Activated naive CD8-positive, alpha-beta T cell treated with anti-CD3 and anti-CD28 coated beads for 36 hours (primary cell): ENCODE measurements at places on chromosomes 13 and 19. TPM values are rescaled to one million over a fixed set of nuclear protein-coding genes. Genes with fewer than 3 reads are reported as not detected.

CTXN1 gene
- 0.44 TPM for total RNA-seq

KLK12 gene
- not detected for total RNA-seq

CASP14 gene
- not detected for total RNA-seq

CPB2 gene
- not detected for total RNA-seq

ZSCAN4 gene
- total RNA-seq = 0.14 TPM

FARP1 gene
- 0.48 TPM for total RNA-seq

FGF22 gene
- total RNA-seq = not detected

ZNF418 gene
- total RNA-seq = 6.5 TPM

GDF15 gene
- total RNA-seq = not detected

PSG3 gene
- total RNA-seq = not detected

CRX gene
- total RNA-seq = not detected

IL4I1 gene
- 2.3 TPM for total RNA-seq

ANKRD27 gene
- total RNA-seq = 27.7 TPM

DNA sequence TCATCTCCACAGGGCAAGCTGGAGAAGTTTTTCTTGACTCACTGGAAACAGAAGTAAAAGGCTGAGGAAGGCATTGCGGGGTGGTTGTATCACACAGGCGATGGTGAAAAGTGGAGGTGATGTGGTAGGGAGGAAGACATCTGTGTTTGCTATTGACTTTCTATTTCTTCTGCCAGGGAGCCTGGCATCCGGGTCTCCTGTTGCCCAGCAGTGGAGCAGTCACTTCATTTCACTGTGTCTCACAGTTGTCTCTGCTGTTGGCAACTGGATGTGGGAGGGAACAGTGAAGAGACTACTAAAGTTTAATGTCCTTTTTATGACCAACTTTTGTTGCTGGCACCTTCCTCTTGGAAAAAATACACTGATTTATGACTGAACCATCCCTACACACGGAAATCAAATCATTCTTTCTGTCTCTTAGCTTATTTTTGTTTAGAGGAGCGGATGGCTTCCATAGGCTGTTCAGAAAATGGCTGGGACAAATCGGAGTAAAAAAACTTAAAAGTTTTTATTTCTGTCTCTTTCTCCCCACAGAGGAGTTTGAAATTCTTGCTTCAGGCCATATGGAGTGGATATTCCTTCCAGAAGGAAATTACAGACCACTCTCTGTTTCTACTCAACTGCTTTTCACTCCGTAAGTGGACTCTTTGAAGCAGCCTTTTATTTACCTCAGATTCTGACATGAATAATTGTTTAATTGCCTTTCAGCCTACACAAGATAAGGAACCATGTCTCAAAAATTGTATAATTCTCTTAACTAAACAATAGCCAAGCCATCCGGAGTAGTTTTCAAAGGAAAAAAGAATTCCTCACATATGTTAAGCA is 23.8 kb upstream of the MEDAG start:
- no peak for DNase-seq

- DNase-seq = no peak
These were observed 19.1 kb upstream of the FBN3 start for GRCh38 chr19:8168537-8168936.

DNA sequence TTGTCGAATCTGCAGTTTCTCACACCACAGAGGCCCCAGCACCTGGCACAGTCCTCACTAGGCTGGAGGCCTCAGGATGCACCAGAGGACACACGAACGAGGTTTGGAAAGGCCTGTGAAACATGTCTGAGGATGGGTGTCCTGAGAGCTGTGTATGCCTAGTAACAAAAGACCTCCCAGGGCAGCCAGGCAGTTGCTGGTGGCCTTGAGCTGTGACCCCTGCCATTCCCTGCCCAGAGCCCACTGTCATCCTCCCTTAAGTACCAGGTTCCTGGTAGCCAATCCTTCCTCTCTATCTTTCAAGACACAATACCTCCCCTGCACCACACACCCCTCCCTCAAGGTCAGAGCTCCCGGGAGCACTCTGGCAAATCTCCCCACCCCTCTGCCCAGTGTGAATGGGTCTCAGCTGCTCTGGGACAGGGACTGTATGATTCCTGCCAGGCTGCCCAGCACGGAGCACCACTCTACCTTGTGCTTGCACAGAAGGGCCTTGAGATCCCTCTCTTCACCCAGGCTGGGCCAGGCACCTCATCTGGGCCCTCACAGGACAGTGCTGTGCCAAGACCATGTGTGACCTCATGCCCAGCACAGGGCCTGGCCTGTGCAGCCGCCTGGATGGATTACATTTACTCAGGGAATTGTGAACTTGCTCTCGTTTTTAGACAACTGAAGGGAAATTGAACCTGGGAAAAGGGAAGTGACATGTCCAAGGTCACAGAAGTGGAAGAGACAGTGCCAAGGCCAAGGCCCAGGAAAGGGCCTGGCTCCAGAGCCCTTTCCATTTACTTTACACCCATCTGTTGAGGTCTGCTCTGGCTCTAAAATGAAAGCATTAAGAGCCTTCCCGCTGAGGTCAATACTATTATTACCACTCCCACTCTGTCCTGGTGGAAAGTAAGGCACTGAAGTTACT is 2.2 kb downstream of the ZNF787 start:
- DNase-seq = no peak

DNA sequence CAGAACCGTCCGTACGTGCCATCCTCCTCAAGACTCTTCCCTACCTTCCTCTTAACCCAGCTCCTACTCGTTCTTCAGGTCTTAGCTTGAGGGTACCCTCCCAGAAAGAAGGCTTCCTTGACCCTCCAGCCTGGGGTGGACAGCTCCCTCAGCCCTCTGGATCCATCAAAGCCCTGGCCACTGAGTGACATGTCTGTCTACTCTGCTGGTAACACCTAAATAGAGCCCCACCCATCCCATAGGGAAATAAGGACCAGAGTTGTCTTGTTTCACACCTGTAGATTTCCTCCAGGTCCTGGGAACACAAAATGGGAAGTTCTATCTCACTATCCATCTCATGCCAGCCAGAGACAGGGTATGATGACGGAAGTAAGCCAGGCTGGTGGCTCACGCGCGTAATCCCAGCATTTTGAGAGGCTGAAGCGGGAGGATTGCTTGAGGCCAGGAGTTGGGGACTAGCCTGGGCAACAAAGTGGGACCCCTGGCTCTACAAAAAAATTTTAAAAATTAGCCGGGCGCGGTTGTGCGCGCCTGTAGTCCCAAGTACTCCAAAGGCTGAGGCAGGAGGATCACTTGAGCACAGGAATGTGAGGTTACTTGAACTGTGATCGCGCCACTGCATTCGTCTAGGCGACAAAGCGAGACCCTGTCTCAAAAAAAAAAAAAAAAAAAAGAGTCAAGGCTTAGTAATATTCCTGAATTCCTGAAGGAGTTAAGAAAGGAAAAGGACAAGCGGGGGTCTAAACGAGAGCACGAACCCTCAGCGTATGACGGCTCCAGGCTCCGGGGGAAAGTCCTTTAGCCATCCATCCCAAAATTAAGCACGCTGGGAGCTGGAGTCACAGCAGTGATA is 566 bp upstream of the CCDC97 start:
- DNase-seq = no peak

DNA sequence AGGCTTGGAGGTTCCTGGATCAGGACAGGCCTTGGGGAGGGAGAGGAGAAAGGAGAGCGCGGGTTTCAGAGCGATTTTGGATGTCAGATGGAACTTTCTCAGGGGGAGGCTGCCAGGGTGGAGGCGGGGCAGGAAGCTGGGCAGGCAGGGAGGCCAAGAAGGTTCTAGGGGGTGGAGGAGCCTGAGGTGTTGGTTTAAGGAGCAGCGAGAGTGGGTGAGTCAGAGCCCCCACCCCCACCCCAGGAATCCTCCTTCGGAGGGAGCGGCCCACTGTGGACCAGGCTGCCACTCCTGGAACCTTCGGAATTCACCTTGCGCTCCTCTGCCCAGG is 15.9 kb upstream of the NOP53 start:
- peak; percentile 30 for DNase-seq

GRCh38 chr13:76975863-76976262 is 16.0 kb upstream of the CLN5 start:
- no peak for DNase-seq

- DNase-seq = no peak
These were observed 106.8 kb downstream of the DHRS12 start for GRCh38 chr13:51697181-51697580.

DNA sequence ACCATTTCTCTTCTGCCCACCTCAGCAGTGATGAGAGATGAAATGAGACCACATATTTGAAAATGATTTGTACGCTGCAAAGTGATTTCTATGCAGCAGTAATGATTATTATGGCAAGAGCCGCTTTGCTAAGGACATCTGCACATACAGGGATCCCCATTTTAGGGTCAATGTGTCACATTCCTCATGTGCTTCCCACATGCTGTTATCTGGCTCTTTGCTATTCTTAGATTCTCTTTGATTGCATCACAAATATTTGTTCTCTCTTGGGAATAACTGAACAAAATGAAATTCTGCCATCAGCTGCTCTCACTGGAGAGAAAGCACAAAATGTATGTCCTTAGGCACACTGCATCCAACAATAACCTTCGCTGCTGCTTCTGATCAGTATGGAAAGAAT is 209.5 kb upstream of the IPO5 start:
- no peak for DNase-seq

DNA sequence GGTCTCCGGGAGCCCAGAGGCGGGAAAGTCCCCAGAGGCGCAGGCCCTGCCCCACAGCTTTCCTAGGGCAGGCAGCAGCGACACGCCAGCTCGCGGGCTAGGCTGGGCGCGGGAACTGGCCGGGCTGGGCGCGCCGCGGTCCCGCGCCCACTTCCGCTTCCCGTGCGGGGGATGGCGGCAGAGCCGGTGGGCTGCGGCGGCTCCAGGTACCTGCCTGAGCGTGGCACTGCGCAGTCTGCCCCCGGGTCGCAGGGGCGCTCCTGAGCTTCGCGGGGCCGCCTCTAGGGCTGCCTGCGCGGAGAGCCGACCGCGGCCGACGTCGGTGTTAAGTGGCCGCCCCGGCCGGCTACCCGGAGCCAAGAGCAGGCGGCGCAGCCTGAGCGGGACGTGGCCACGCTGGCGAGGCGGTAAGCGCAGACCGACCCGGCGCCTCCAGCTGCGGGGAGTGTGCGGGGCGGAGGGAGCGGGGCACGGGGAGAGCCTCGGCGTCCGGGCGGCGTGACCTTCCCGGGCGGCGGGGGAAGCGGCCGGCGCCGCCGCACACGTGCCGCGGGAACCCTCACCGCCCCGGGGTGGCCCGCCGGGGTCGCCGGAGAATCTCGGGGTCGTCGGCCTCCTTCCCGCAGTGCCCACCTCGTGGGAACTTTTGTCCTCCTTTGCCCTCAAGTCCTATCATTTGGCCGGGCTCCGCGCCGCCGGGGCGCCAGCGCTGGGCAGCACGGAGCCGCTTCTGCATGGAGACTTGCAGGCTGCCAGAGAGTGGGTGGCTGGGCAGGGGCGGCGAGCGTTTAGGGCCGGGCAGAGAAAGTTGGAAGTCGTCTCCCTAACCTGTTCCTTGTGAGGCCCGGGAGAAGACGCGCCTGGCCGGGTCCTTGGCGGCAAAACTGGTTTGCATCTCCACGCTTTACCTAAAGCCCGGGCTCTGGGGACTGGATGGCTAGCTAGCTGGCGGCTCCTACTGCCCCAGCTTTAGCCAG is 31.4 kb upstream of the MPHOSPH8 start:
- DNase-seq = peak; percentile 72

DNA sequence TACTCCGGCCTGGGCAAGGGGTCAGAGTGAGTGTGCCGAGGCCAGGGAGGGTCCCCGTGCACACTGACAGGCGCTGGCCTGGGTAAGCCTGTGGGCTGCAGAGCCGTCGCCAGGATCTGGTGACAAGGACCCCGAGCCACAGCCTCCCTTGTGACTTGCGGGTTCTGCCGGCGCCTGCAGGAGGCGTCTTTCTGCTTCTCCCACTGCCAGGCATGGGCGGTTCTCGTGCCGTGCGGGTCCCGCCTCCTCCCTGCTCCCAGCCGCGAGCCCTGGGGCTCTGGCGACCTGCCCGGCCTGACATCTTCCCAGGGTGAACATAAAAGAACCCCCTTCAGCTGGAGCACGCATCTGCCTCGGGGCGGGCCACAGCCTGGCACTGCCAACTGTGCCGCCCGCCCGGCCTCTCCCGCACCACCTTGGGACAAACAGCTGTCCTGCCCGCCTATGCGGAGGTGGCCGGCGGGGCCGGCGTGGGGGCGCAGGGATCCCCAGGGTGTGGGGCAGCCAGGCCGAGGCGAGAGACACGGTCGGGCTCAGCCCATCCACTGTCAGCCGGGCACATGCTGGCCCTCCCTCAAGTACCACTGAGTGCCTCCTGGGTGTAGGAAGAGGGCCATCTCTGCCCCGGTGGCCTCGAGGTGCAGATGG is 1.5 kb upstream of the HCN2 start:
- DNase-seq = peak; percentile 78

- peak; percentile 40 for DNase-seq
These were observed at the start of gene TMEM59L for GRCh38 chr19:18612772-18613588. TMEM59L (plus strand) TSS chr19:18612870; CDS start chr19:18612959, 89 bp downstream.

DNA sequence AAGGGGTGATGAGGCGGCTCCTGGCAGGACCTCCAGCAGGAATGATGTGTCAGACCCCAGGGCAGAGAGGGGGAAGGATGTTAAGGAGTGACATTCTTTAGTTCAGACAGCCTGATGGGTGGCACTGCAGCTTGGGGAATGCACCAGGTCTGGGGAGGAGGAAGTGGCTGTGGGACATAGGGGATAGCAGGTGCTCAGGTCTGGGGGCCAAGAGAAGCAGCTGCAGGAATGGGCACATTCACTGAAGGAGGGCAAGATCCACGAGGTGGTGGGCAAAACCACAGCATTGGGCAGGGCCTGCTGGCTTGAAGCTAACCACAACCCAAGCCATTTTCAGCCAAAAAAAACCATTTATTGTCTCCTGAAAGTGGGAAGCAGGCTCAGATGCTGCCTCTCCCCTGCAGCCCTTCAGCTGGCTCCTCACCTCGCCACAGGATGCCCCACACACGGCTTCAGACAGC is 26.5 kb downstream of the COMP start:
- no peak for DNase-seq

- no peak for DNase-seq
These were observed 13.1 kb upstream of the ADPRHL1 start for GRCh38 chr13:113466383-113466782.

DNA sequence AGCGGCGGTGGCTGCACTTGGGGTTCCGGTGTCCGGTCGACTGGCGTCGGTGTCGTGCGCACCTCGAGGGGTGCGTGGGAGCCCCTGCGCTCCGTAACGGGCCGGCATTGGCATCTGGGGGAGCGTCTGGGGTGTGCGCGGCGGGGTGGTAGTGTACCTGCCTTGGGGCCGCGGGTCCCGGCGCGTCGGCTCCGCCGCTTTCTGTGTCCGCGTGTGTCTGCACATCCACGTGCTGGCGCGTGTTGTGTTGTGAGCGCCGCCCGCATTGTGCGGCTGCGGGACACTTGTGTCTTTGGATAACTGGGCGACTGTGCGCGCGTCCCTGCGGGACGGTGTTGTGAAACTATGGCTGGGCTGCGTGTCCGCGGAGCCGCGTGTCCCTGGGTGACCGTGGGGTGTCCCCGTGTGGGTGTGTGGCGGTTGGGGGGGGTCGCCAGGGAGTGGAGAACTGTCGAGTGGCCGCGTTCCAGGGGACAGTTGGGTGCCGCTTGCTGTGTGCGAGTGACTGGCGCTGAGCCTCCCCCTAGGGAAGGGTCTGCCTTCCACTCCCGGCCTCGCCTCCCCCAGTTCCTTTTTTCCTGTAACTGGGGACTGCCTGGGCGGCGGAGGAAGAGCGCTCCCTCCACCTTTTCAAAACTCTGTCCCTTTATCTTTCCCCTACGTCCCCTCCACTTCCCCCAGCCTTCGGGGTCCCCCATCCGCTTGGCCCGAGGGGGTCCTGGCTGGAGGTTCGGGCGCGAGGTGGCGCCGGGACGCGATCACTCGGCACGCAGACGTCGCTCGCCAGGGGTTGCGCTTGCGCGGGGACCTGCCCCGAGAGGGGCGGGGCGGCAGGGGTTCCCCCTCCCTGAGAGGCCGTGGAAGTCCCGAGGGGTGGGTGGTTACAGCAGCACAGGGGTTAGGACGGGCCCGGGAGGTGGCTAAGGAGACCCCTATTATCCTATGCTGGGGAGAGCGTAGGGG is 5.7 kb upstream of the NFIC start:
- DNase-seq = peak; percentile 81

GRCh38 chr13:45456196-45456972 is 8.4 kb upstream of the COG3 start:
- DNase-seq = no peak
